Ecto neural progenitor cell (in vitro differentiated cells): ENCODE measurements at places on chromosomes 11 and 22.

- no peak for DNase-seq
These were observed 2.5 kb downstream of the MAML2 start for GRCh38 chr11:96340555-96340885.

DNA sequence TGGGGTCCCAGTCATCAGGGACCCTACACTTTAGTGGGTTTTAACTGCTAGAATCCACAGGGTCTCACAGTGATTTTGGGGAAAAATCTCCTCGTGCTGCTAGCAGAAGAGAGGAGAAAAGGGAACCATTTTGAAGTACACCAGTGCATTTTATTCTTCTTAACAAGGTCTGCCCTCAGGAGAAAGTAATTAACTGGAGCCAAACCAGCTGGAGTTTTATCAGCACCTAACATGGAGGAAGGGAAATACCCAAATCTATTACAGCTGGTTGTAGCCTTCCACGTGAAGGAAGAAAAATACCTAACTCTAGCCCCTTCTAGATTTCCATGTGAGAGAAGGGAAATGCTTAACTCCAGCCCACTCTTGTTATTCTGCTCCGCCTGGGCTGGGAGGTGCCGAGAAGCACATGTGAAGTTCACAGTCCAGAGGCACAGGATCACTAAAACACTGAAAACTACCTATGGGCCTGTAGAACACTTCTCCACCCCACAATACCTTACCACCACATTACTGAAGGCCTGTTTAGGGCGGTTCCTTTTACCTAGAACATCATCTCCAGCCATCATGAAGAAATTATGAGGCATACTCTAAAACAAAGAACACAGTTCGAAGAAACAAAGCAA lies 31.3 kb upstream of the TEAD1 start:
- DNase-seq = no peak

DNA sequence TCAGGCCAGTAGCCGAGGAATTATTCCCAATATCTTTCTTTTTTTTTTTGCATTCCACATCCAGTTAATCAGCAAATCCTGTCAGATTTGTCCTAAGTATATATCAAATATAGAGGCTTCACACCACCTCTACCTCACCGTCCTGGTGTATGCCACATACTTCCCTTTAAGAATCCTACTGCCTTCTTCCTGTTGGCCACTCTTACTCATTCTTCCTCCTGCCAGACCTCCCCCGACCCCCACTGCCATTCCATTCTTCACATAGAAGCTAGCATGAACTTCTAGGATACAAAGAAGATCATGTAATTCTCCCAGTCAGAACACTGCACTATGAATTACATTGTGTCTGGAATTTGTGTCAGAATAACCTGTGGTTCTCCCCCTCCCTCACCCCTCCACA lies 89.5 kb downstream of the TRIM44 start:
- no peak for DNase-seq

DNA sequence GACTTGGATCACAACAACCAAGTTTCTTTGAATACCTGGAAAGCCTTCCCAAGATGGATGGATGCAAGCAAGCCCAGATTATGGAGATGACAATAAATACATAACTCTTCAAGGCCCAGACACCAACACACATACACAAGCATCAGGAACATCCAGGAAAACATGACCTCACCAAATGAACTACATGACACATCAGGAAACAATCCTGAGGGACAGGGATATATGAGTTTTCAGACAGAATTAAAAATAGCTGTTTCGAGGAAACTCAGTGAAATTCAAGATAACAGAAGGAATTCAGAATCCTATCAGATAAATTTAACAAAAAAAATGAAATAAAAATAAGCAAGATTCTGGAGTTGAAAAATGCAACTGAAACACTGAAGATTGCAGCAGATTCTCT lies 659.4 kb downstream of the METTL15 start:
- no peak for DNase-seq

DNA sequence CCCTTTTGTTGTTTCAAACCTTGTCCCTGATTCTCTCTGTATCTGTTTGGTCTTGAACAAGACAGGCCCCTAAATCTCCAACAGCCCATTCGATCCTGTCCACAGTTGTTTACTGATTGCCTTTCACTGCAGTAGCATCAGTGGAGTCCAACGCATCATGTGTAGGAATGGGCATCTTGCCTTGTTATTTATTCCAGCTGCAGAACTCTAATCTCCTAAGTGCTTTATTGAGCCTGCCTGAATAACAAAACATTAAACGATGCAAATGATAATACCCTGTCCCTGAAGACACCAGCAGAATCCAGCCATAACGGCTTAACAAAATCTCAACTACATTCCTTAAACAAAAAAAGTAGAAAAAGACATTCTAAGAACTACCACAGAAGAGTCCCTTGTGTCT lies 50.1 kb downstream of the SLC35F2 start:
- no peak for DNase-seq

- DNase-seq = no peak
These were observed 14.0 kb upstream of the PARVG start for GRCh38 chr22:44166498-44167276.

GRCh38 chr11:44034639-44035038 lies 13.1 kb upstream of the ACCSL start:
- no peak for DNase-seq

- DNase-seq = no peak
These were observed 1157.5 kb downstream of the BRD1 start for GRCh38 chr22:48669986-48670716.

- DNase-seq = peak; percentile 89
These were observed 29.9 kb downstream of the ALG9 start for GRCh38 chr11:111841370-111842053.

- DNase-seq = no peak
These were observed 5.6 kb downstream of the RGL4 start for GRCh38 chr22:23696326-23696851.

GRCh38 chr11:133501643-133502539 lies 30.4 kb downstream of the OPCML start:
- no peak for DNase-seq

DNA sequence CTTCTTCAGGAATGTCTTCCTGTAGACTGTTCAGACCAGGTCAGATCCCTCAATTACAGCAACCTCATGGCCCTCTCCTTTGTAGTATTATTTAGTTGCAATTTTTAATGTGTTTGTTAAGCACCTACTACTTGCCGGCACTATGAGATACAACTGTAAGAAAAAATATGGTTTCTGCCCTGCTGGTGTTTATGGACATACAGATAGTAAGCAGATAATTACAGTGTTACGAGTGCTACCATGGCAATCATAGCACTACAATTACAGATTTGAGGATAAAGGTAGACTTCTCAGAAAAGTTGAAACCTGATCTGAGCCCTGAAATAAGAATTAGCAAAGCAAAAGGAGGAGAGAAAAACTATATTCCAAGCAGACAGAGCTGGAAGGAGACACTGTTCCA lies 2.8 kb downstream of the LRRC51 start:
- no peak for DNase-seq

DNA sequence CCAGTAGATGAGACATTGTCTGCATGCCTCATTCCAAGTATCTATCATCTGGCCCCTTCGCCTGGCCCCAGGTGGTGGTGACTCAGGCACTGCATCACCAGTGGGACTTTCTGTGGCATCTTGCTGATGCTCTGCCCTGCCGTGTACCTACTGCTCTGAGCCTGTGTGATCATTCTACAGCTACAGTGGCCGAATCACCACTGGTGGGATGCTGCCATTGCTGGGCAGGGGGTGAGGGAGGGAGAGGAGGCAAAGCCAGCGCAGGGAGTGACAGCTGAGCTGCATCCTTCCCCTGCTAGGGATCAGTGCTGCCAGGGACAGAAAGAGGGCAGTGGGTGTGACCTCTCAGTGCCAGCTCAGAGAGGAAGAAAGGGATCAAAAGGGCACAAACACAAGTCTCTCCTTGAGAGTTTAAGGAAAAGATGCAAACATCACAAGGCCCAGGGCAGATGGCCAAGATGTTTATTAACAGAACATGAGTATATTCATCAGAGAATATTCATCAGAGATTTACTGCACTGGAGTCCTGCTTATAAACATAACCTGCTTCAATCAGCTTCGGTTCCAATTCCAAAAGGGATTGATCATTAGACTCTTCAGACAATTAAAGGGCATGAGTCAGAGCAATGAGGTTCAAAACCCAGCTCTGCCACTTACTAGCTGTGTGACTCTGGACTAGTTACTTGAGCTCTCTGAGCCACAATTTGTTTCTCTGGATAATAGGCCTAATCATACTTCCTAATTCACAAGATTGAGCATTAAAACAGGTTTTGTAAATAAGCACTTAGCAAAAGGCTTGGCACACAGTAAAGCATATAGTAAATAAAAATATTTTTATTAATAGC lies 109.8 kb downstream of the NAT10 start:
- DNase-seq = no peak
